ENCODE measurements at places on chromosomes 3 and 15.

- no peak for DNase-seq
Observed at GRCh38 chr3:26967501-26967900, 344.9 kb downstream of the LRRC3B start.

- no peak for DNase-seq
Observed at GRCh38 chr3:191523148-191523547, 62.2 kb downstream of the PYDC2 start.

- DNase-seq, result no peak
Observed at GRCh38 chr15:98767692-98768091, 119.4 kb downstream of the IGF1R start.

- DNase-seq, result peak; percentile 71
Observed at GRCh38 chr15:75454471-75455378, 3.2 kb upstream of the SIN3A start.

- no peak for DNase-seq
Observed at GRCh38 chr3:2940062-2940461, 170.1 kb downstream of the IL5RA start.

DNA sequence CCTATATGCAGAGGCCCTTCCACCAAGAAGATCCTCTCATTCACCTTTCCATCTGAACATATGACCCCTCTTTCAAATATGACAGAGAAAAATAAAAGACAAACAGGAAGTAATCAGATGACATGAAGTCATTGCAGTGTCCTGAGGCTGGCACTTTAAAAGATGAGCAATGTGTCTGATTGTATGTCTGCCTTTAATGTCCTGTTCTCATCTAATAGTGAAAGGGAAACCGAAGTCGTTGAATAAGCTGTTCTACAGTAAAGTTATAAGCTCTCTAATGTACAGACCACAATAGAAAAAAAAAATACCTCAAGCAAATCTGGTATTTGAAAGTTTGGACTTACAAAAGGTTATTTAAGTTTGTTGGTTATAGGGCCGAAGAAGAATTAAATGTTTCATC is 243.0 kb downstream of the CLSTN2 start:
- DNase-seq, result no peak

GRCh38 chr15:34248190-34248589 is 23.4 kb downstream of the EMC4 start:
- DNase-seq, result no peak

DNA sequence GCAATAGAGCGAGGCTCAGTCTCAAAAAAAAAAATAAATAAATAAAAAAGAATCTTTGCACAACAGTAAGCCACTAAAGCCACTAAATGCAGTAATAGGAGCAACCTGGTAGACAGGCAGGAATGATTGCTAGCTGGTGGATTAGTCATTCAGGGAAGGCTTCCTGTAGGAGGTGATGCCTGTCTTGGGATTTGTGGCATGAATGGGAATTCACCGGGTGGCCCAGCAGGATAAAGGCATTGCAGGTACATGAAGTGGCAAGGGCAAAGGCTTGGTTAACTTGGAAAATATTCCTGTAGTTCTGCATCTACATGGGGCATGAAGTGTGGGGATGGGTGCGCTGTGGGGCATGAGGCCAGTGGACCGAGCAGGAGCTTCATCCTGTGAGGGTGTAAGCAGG is 94.5 kb downstream of the IQSEC1 start:
- DNase-seq, result no peak

GRCh38 chr15:33150971-33151370 is 43.5 kb downstream of the FMN1 start:
- DNase-seq, result no peak

GRCh38 chr3:36944641-36945270 is at the start of gene TRANK1:
Gene TRANK1, minus strand, starts transcription at chr3:36945054. Its CDS starts 245 bp downstream, at chr3:36944809.
- DNase-seq, result peak; percentile 65

DNA sequence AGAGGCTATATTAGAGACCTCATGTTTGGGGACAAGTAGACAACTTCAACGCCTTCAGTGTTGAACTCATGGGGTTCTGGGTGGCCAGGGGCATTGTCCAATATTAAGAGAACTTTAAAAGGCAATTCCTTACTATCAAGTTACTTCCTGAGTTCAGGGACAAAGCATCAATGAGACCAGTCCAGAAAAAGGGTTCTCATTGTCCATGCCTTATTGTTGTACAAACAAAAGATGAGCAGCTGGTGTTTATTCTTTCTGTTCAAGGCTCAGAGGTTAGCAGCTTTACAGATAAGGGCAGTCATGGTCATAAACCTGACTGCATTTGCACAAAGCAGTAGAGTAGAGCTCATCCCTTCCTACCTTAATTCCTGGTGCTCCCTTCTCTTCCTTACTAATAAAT is 18.5 kb upstream of the PDHB start:
- DNase-seq, result no peak

DNA sequence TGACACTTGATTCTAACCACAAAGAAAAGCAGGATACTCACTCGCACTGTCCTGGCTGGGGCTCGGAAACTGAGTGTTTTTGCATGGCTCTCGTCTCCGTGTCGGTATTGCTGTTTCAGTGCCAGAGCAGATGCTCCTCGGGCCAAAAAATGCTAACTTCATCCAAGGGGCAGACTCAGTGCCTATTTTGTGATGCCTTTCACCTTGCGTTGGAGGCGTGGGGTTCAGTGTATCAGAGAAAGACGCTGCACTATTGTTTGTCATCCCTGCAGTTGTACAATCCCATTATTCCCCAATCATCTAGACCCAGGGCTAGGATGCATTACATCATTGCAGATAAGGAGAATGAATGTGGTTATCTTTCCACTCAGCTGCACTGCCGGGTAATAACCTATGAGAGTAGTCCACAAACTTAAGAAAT is 1.4 kb downstream of the CACNA2D3 start:
- DNase-seq, result no peak

- no peak for DNase-seq
Observed at GRCh38 chr15:74128785-74129585, 1.4 kb upstream of the ISLR2 start.

DNA sequence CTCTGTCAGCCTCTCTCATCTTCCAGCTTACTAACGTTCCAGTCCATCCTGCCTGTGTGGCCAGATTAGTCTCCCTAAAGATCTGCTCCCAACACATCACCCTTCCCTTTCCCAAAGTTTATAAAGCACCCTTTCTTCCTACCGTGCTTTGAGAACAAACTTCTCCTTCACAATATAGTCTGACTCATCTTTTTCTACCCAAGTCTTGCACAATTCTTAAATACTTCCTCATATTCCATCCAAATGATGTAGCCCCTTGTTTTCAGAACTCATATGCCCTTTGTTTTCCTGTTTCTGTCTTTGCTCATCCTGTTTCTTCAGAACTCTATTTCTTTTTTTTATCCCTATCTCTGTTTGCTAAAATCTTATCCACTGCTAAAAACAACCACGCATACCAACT is 326.8 kb downstream of the MFSD1 start:
- no peak for DNase-seq

DNA sequence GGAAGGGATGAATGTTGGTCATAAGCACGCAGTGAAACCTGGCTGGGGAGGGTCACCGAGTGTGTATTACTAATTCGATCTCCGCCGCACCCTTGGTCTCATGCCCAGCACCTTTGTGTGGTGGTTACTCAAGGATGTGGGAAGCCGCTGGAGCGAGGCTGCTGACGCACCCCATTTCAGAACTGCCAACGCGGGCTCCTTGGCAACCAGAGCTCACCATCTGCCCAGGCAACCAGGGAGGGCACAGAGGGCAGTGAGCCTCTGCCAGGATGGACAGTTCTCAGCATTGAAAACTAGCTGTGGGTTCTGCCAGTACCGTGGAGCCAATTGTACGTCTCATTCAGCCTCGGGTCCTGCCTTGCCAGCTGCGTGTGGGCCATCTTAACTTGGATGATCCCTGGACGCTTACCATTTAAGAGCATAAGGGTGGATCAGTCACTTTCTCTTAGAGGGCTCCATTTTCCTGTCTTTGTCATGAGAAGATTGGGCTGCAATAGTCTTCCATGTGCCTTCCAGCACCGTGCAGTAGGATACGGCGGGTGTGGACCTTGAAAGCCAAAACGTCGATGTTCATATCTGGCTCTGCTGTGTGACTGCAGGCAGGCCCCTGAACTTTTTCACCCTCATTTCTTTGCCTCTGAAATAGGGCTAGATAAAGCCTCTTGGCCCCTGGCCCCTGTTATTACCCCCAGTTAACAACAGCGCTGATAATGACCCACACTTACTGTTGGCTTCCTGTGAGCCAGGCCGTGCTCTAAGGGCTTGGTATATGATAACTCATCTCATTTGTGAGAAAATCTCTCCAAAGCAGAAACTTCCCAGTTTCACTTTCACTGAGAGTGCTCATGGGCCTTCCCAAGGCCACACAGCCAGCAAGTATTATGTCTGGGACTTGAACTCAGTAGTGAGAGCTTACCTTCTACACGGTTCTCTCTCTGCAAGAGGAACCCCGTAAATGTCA is 238.8 kb downstream of the OPA1 start:
- no peak for DNase-seq

GRCh38 chr3:18868911-18869689 is 279.2 kb upstream of the KCNH8 start:
- no peak for DNase-seq

DNA sequence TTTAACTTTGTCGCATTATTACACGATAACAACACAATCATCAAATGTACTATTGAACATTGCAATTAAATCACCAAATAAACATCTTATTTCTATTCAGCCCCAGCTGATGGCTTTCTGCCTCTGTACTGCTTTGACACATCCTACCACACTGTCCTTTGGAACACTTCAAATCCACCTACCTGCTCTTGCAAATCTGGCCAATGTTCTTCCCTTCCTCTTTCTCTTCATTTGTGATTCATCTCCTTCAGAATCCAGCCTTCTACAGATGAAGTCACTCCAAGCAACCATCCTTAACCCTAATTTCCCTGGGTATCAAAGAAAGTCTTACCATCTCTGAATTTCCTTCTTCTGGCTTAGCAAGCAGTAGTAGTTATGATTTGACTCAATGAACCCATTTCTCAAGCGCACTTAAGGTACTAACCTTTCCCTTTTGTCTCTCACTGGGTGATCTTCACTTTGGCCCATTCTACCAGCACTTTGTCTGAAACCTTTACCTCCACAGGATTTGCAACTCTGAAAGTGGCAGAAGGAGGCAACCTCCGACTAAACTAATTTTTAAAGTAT is 502.9 kb downstream of the FOXP1 start:
- no peak for DNase-seq

- no peak for DNase-seq
Observed at GRCh38 chr3:169082076-169082475, 581.4 kb downstream of the MECOM start.

GRCh38 chr3:53218131-53218530 is 37.7 kb downstream of the TKT start:
- DNase-seq, result no peak

GRCh38 chr15:70479785-70480184 is 283.6 kb downstream of the UACA start:
- DNase-seq, result no peak

GRCh38 chr3:53252096-53252946 is 3.5 kb downstream of the TKT start:
- DNase-seq, result no peak

DNA sequence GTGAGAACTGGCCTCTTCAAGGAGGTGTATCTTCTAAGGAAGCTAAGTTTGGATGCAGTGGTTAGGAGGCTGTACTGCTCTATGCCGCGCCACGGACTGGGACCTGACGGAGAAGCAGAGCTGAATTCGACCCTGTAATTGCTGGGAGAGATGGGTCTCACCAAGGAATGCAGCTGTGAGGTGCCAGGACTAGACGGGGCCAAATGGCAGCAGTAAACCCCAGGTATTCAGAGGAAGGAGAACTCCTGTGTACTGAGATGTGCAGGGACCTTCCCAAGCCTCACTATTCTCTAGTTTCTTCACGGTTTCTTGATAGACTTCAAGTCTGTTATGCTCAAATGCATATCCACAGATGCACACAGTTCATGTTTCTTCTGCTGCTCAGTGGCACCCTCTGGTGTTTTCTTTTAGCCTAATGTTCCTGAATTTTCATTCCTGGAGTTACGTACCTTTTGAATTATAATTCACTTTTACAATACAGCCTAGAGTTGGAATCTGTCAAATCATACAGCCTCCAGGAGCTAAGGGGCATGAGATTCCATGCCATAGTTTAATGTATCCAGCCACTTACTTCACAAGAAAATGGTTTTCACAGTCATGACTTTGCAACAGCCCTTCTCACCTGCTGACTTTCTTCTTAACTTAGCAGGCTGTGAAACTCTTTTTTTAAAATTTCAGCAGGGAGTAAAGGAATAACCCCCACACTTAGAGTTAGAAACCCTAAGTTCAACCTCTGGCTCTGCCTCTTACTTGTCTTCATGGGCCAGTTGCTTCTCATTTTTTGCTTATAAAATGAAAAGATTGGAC is 61.8 kb downstream of the GLDN start:
- DNase-seq, result no peak
